ENCODE measurements at places on chromosomes 13 and 19.

DNA sequence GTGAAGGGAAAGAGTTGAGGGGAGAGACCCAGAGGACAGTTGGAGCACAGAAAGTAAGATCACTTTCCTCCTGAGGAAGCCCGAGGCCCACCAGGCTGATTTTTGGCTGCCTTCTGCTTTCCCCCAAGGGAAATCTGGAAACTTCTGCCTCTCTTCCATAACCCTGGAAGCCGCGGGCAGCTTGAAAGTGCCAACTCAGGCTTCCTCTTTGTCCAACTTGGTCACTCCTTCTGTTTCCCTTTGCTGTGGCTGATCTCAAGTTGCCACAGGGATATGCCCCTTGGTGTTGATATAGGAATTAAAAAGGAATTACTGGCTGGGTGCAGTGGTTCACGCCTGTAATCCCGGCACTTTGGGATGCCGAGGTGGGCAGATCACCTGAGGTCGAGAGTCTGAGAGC, 5.7 kb upstream of the CD70 start:
- H3K36me3 ChIP-seq, result peaks cover 5% of the 10 kb centered on the region
- H3K4me1 ChIP-seq, result peaks cover 43% of the 10 kb centered on the region
- DNase-seq, result no peak
- peaks cover 27% of the 10 kb centered on the region for H3K27me3 ChIP-seq
- no peak overlapping the region for H3K4me3 ChIP-seq
- H3K27ac ChIP-seq, result no peak overlapping the region

- peaks cover 72% of the 10 kb centered on the region for H3K4me1 ChIP-seq
- H3K27me3 ChIP-seq, result no peaks in the 10 kb centered on the region
- peak overlapping the region; percentile 68 for H3K4me3 ChIP-seq
Observed at GRCh38 chr13:98509271-98510155, 67.4 kb downstream of the STK24 start.

- no peaks in the 10 kb centered on the region for H3K27me3 ChIP-seq
- H3K4me1 ChIP-seq, result no peaks in the 10 kb centered on the region
- no peaks in the 10 kb centered on the region for H3K36me3 ChIP-seq
- no peak for DNase-seq
Observed at GRCh38 chr13:37158481-37158880, 53.0 kb upstream of the CSNK1A1L start.

DNA sequence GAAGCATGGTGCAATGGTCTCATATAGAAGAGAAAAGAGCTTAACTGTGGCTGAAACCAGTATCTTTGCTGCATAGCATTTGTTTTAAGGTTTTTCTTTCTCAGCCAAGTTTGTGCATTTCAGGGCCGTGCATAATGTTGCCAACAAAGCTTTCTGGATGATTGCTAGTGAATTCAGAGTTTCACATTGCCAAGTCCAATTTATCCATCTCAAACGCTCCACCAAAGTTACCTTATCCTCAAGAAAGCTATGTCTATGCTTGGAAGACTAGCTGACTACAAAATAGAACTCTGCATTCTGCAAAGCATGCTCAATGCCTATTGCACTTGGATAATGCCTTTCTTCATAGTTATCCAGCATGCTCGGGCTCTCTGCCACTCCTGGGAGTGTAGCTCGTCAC, 535.8 kb upstream of the SGCG start:
- H3K27ac ChIP-seq, result no peak overlapping the region
- H3K36me3 ChIP-seq, result no peaks in the 10 kb centered on the region
- DNase-seq, result no peak
- no peak overlapping the region for H3K4me3 ChIP-seq
- H3K4me1 ChIP-seq, result no peaks in the 10 kb centered on the region

DNA sequence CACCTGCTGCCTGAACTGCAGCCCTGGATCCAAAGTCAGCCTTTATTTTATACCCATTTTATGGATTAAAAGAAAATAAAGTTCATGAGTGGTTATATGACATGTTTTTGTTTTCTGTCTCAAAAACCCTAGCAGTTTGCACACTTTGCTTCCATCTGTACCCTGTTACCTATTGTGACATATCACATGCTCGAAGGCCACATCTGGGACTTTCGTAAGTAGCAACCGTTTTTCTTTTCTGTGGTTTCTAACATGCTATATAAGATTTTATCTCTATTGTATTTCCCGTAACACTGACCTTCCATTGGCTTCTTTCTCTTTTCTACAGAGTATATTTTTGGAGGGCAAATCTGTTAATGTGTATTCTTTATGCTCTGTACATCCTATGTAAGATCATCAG, 1007.2 kb downstream of the PCDH9 start:
- H3K27ac ChIP-seq, result no peak overlapping the region
- peaks cover 6% of the 10 kb centered on the region for H3K4me1 ChIP-seq
- no peak for DNase-seq

DNA sequence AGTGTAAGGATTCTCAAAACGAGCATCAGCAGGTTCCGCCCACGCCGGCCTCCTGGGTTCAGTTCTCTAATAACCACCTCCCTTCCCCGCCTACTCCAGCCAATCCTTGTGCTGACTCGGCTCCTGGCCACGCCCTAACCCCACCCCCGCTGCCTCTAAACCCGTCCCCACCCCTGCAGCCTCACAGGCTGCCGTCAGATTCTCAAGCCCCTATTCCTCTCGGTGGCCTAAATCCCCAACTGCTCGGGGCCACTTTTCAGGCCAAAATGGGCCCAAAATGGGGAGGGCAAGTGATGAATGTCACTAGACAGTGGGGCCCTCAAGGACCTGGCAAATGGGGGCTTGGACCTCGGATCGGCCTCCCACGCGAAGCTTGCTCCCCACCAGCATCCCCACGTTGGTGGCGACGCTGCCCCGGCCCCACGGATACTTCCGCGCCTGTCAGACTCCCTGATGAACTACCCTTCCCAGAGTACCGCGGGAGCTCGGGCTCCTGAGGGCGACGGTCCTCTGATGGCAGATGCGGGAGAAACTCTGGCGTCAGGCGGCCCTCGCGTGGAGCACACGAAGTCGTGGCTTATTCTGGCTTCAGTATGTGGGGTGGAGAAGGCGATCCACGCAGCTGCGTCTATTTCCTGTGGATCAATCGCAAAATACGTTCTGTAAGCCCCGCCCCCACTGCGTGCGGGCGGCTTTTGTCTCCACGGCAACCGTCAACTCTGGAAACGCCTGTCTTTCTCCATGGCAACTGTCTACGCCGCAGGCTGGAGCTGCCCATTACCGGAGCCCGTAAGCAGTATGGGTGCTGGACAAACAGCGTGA, 24.8 kb downstream of the ZNF473 start:
- peak overlapping the region; percentile 90 for H3K4me3 ChIP-seq
- H3K27ac ChIP-seq, result peak overlapping the region; percentile 88
- peak; percentile 77 for DNase-seq
- peaks cover 20% of the 10 kb centered on the region for H3K4me1 ChIP-seq
- H3K36me3 ChIP-seq, result peaks cover 36% of the 10 kb centered on the region
- peaks cover 6% of the 10 kb centered on the region for H3K27me3 ChIP-seq

GRCh38 chr19:18904334-18905057, 8.5 kb upstream of the CERS1 start:
- H3K4me1 ChIP-seq, result peaks cover 2% of the 10 kb centered on the region
- H3K4me3 ChIP-seq, result no peak overlapping the region
- no peak for DNase-seq
- H3K36me3 ChIP-seq, result peaks cover 44% of the 10 kb centered on the region
- no peaks in the 10 kb centered on the region for H3K27me3 ChIP-seq

DNA sequence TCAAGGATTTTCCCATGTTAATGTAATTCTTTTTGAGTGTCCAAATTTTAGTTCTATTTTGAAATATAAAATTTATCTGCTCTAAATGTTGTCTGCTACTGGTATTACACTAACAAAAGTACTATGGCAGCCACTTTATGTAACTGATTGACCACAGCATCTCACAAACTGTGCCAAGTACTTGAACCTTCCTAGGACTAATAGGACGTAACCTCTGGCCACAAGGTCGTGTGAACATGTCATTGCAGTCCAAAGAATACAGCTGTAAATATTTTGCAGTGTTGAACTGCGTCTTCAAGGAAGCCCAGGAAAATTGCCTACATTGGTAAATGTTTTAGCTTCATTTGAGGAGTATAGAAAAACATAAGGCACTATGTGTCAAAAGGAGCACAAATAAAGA, 1.9 kb downstream of the KCTD4 start:
- no peak overlapping the region for H3K27ac ChIP-seq
- no peak overlapping the region for H3K4me3 ChIP-seq
- no peak for DNase-seq
- peaks cover 49% of the 10 kb centered on the region for H3K36me3 ChIP-seq

GRCh38 chr13:30422054-30422839, at the start of gene UBE2L5:
UBE2L5 (plus strand) TSS chr13:30422493; CDS start chr13:30427991, 5,498 bp downstream.
- no peaks in the 10 kb centered on the region for H3K36me3 ChIP-seq
- H3K27me3 ChIP-seq, result no peaks in the 10 kb centered on the region
- H3K27ac ChIP-seq, result peak within 1 kb of the TSS; percentile 92

DNA sequence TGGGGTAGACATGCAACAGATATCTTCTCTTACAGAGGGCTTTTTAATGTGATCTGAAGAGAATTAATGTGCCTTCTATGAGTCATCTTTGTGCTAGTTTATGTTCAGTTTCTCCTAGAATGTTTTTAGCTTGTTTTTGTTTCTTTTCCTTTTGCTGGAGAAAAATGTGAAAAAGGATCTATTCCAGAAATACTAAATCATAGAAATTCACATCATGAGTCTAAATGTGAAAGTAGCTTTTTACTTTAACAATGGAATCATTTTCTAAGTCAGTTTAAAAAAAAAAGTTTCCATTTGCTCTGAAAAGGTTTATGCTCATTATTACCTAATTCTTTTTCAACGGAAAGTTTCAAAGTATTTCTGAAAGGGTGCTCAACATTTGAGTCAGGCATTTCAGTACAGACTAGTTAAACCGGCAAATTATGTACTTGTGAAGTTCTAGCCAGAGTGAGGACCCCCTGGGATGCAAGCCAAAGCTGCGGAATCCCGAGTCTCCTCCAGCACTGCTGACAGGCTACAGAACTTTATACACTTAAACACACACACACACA, 72.9 kb downstream of the SPATA13 start:
- peaks cover 2% of the 10 kb centered on the region for H3K36me3 ChIP-seq
- DNase-seq, result no peak
- H3K4me1 ChIP-seq, result peaks cover 3% of the 10 kb centered on the region
- H3K27me3 ChIP-seq, result no peaks in the 10 kb centered on the region
- no peak overlapping the region for H3K4me3 ChIP-seq
- H3K27ac ChIP-seq, result no peak overlapping the region

GRCh38 chr13:113207460-113207859, 1.0 kb downstream of the PCID2 start:
- peaks cover 34% of the 10 kb centered on the region for H3K4me1 ChIP-seq
- DNase-seq, result no peak
- no peaks in the 10 kb centered on the region for H3K27me3 ChIP-seq
- H3K4me3 ChIP-seq, result peak overlapping the region; percentile 86
- H3K36me3 ChIP-seq, result peaks cover 30% of the 10 kb centered on the region

GRCh38 chr19:58367698-58368454, 5.3 kb upstream of the ZNF497 start:
- H3K36me3 ChIP-seq, result peaks cover 11% of the 10 kb centered on the region
- H3K4me1 ChIP-seq, result peaks cover 19% of the 10 kb centered on the region
- H3K27me3 ChIP-seq, result no peaks in the 10 kb centered on the region
- no peak for DNase-seq
- H3K27ac ChIP-seq, result no peak overlapping the region

DNA sequence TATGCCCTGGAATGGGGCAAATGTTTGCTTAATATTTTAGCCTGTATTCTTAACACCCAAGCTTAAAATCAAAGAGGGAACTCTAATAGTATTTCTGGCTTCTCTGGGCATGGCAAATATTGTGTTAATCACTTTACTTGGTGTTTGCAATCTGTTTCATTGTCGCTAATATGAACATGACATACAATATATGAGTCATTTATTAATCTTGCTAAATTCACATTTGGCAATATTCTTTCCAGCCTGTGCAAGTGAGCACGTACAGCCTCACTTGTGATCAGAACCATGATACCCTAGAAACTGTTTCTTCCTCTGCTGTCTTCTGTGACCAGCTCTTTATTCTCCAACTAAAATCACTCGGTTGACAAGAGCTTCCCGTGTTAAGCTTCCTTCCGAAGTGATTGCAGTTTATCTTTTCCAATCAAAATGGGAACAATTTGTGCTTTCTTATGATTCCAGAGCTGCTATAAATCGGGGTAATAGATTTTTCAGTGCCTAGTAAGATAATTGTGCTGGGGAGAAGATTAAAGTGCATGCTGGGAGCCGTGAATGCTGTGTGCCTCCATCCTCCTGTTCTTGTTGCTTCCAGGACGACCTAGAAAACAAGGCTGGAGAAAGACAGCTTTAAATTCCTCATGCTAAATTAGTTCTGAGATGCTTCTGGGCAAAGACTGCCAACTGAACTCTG, 153.0 kb upstream of the TMTC4 start:
- H3K4me3 ChIP-seq, result no peak overlapping the region
- no peaks in the 10 kb centered on the region for H3K36me3 ChIP-seq
- no peaks in the 10 kb centered on the region for H3K4me1 ChIP-seq
- DNase-seq, result no peak
- H3K27me3 ChIP-seq, result no peaks in the 10 kb centered on the region
- no peak overlapping the region for H3K27ac ChIP-seq

GRCh38 chr13:80742033-80742432, 401.1 kb upstream of the SPRY2 start:
- no peak overlapping the region for H3K4me3 ChIP-seq
- H3K36me3 ChIP-seq, result no peaks in the 10 kb centered on the region
- H3K4me1 ChIP-seq, result peaks cover 6% of the 10 kb centered on the region
- DNase-seq, result no peak

- DNase-seq, result peak; percentile 62
- H3K27ac ChIP-seq, result peak overlapping the region; percentile 99
- peaks cover 84% of the 10 kb centered on the region for H3K4me1 ChIP-seq
- H3K27me3 ChIP-seq, result no peaks in the 10 kb centered on the region
- peaks cover 62% of the 10 kb centered on the region for H3K36me3 ChIP-seq
- H3K4me3 ChIP-seq, result peak overlapping the region; percentile 99
Observed at GRCh38 chr19:48963371-48964204, 1.5 kb upstream of the FTL start.

DNA sequence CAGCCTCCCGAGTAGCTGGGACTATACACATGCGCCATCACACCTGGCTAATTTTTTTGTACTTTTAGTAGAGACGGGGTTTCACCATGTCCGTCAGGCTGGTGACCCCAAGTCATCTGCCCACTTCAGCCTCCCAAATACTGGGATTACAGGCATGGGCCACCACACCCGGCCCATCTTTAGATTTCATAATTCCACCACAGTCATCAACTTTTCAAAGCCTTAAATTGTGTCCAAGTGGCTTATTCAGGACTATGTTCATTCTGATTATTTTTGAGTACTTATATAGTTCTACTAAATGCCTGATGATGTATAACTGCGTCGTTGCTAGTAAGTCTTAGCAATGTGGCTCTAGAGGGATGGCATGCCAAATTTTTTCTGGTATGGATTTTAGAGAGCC, 36.9 kb downstream of the FLT1 start:
- H3K36me3 ChIP-seq, result peaks cover 39% of the 10 kb centered on the region
- no peak for DNase-seq
- no peak overlapping the region for H3K27ac ChIP-seq
- H3K4me3 ChIP-seq, result no peak overlapping the region
- H3K4me1 ChIP-seq, result peaks cover 8% of the 10 kb centered on the region

- H3K4me3 ChIP-seq, result no peak overlapping the region
- H3K27me3 ChIP-seq, result no peaks in the 10 kb centered on the region
- DNase-seq, result no peak
- H3K4me1 ChIP-seq, result peaks cover 57% of the 10 kb centered on the region
- H3K36me3 ChIP-seq, result peaks cover 58% of the 10 kb centered on the region
- peak overlapping the region; percentile 93 for H3K27ac ChIP-seq
Observed at GRCh38 chr19:43749152-43749551, 5.6 kb downstream of the SMG9 start.

- no peak overlapping the region for H3K4me3 ChIP-seq
- H3K27me3 ChIP-seq, result no peaks in the 10 kb centered on the region
- H3K4me1 ChIP-seq, result peaks cover 4% of the 10 kb centered on the region
- no peaks in the 10 kb centered on the region for H3K36me3 ChIP-seq
Observed at GRCh38 chr13:88107570-88107969, 436.4 kb downstream of the SLITRK5 start.
